PC-9 (cell line): ENCODE measurements at places on chromosomes 6 and 20. TPM values are rescaled to one million over a fixed set of nuclear protein-coding genes. Genes with fewer than 3 reads are reported as not detected.

DNA sequence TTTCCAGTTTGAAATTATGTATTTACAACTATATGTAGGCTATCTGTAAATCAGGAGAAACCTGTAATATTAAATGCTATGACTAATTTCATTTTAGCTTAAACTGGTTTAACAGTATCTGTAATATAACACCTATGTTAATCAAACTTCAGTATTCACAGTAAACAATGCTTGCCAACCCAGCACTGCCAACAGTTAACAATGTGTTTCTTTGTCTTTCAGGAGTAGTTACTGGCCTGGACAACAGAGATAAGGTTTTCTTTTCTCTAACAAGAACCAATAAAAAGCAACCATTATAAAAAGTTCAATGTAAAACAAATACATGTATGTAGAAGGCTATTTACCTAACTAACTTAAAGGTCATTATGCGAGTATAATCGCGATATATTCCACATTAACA is 158.8 kb downstream of the CDK19 start:
- peak; percentile 94 for DNase-seq

Gene AK9
- total RNA-seq = 6.4 and 7.4 TPM in 2 replicates

DNA sequence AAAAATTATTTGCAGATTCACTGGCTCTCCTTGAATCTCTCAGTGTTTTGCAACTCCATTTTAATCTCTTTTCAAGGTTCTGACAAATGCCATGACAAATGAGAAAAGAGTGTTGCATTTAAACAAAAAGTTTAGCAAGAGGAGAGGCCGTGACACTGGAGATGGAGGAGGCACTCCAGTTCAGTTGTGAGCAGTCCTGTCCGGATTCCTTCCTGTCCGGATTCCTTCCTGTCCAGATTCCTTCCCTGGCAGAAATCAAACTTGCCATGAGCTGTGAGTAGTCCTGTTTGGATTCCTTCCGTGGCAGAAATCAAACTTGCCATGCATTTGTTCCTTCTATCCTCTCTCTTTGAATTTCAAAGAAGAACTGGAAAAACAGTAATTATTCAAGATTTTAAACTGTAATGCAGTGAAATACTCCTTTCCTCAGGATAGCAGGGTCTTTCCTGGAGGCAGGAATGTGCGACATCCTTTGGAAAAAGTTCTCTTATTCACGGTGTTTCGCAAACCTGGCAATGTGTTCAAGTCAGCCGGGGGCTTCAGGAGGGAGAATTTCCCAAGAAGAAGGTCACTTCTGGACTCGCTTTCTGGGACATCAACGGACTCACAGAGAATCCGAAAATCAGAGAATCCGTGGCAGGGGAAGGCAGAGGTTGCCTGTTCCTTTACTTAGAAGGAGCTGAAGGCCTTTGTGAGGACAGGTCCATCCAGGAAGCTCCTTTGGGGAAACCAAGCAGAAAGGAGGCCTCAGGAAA is 48.7 kb upstream of the DACT2 start:
- no peak for DNase-seq

Gene UST
- 3.9 and 4.2 TPM in 2 replicates for total RNA-seq
